ENCODE measurements at places on chromosomes 4 and X.
A peak's percentile ranks its signal among the peaks of the same experiment; 100 is the strongest.

- no peak for DNase-seq
Observed at GRCh38 chr4:128512767-128513322, 225.2 kb upstream of the PGRMC2 start.

GRCh38 chrX:74779175-74779574 lies 146.1 kb downstream of the NEXMIF start:
- DNase-seq: no peak

- no peak for DNase-seq
Observed at GRCh38 chr4:121712001-121712651, 15.3 kb upstream of the ANXA5 start.

- no peak for DNase-seq
Observed at GRCh38 chrX:10929747-10930146, 181.4 kb upstream of the HCCS start.

DNA sequence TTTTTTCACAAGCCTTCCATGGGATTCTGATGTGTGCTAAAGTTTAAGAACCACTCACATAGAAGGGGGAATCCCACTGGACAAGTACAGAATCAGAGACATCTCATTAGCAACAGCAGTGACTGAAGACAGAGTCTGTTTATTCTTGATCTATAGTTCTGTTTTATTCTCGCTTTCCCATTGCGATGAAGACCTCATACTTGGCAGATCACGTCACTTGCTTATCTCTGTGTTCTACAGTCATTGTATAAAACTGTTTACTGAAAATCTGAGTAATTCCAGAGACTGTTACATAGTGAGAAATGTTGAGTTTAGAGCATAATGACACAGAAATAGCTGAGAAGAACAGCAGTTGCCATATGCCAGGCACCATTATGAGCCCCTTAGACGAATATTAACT lies 185.5 kb downstream of the PTTG2 start:
- DNase-seq: no peak

GRCh38 chr4:6607368-6608055 lies 32.5 kb downstream of the MAN2B2 start:
- DNase-seq: no peak

- DNase-seq: no peak
Observed at GRCh38 chr4:150581056-150581605, 820 bp upstream of the MAB21L2 start.

DNA sequence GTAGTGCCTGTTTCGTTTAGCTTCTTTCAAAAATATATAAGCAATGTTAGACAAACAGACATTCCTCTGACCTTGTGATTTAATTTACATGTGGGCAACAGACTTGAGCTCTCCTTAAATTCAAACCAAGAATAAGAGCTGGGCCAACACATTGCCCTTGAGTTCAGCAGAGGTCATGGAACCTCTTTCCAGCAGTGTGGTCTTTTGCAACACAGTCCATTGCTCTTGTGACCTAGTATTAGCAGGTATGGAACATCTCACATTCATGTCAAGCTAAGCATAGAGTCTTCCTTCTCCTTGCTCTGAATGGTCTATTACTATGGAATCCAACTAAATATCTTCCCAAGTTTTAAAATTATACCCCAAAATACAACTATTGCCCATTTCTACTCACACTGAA lies 33.7 kb upstream of the MND1 start:
- DNase-seq: no peak

- no peak for DNase-seq
Observed at GRCh38 chr4:27790911-27791310, 930.3 kb downstream of the STIM2 start.

GRCh38 chrX:133190877-133191738 lies 27.0 kb downstream of the TFDP3 start:
- DNase-seq: no peak

- no peak for DNase-seq
Observed at GRCh38 chr4:142081025-142081424, 444.6 kb downstream of the IL15 start.

GRCh38 chr4:145012841-145013240 lies 85.2 kb downstream of the ANAPC10 start:
- peak; percentile 13 for DNase-seq

Measured in GM04504 (cell line).